ENCODE measurements at places on chromosomes 2 and 18. TPM values are rescaled to one million over a fixed set of nuclear protein-coding genes. Genes with fewer than 3 reads are reported as not detected.

Gene NT5DC4
- total RNA-seq: not detected

DNA sequence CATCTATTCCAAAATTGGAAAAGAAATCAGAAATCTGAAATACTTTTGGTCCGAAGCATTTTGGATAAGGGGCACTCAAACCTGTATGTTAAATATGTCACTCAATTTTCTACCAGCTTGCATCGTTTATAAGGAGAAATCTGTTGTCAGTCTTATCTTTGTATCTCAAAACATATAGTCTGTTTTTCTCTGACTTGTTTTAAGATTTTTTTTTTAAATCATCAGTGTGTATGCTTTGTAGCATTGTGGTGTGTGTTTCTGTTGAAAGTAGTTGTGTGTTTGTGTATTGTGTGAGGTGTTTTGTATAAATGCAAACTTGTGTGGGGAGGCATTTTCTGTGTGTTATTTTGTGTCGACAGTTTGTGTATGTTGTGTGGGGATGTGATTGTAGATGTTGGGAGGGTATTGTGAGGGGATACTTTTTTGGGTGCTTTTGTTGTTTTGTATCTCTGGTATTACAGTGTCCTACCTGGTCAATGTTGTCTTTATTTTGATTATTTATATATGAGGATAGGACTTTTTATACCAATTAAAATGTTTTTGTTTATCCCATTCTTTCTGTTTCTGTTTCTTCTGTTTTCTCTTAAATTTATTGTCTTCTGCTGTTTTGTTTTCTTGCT lies 30.9 kb downstream of the SMCHD1 start:
- no peak for DNase-seq

DNA sequence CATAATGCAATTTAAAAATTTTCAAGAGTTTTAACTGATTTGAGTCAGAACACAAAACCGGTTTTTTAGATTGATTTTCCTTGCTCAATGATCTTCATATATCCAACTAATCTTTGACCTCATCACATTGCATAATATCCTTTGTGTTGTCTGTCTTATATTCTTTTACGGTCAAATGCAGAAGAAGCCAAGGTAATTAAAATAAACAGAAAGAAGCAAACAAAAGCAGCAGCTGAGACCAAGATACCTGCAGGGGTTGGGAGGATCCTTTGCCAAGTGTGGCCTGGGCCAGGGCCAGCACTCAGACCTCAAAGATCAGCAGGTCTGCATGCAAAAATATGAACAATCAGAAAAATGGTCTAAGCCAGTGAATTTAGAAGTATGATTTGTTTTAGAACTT lies 428.9 kb upstream of the NETO1 start:
- DNase-seq: no peak

Gene NYAP2
- total RNA-seq: 7.7 TPM

DNA sequence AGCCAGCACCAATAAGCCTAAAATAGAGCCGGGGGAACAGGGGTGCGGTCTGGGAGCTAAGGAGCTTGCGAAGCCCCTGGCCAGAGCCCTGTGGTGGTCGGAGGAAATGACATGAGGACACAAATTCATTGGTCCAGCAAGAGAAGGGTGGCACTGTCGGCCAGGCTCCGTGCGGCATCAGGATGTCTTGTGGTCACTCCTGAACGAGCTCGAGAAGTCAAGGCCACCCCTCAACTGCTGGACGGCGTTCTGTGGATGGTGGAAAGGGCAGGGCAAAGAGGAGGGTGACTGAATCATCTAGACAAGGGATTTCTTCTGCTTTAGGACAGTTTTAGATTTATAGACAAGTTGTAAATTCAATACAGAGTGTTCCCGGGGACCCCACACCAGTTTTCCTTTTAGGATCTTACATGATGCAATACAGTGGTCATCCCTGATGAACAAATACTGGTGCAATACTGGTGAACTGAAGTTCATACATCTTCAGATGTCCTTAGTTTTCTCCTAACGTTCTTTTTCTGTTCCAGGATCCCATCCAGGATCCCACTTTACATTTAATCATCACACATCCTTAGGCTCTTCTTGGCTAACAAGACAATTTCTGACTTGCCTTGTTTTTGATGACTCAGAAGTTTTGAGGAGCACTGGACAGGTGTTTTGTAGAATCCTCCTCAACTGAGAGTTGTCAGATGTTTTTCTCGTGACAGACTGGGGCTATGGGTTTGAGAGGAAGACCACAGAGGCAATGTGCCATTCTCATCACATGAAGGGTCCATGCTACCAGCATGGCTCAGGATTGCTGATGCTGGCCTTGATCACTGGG lies 13.2 kb downstream of the EDAR start:
- DNase-seq: no peak

DNA sequence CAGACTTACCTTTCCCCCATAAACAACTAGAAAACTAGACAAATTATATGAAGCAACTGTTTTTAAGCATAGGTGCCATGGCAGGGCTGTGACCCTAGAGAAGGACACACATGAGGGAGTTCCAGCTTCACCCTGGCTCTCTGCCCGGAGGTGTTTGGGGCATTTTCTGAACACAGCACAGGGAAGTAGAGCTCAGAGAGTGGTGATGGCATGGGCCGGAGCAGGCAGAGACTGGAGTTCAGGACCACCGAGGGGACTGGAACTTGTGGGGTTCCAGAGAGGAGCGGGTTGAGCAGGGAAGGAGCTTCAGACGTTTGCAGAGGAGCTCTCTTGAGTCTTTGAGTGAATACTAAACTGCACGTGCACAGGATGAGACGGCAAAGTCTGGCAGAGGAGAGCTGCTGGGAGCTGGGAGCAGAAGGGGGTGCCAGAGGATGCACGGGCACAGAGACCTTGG lies 26.5 kb upstream of the KLF11 start:
- DNase-seq: no peak

DNA sequence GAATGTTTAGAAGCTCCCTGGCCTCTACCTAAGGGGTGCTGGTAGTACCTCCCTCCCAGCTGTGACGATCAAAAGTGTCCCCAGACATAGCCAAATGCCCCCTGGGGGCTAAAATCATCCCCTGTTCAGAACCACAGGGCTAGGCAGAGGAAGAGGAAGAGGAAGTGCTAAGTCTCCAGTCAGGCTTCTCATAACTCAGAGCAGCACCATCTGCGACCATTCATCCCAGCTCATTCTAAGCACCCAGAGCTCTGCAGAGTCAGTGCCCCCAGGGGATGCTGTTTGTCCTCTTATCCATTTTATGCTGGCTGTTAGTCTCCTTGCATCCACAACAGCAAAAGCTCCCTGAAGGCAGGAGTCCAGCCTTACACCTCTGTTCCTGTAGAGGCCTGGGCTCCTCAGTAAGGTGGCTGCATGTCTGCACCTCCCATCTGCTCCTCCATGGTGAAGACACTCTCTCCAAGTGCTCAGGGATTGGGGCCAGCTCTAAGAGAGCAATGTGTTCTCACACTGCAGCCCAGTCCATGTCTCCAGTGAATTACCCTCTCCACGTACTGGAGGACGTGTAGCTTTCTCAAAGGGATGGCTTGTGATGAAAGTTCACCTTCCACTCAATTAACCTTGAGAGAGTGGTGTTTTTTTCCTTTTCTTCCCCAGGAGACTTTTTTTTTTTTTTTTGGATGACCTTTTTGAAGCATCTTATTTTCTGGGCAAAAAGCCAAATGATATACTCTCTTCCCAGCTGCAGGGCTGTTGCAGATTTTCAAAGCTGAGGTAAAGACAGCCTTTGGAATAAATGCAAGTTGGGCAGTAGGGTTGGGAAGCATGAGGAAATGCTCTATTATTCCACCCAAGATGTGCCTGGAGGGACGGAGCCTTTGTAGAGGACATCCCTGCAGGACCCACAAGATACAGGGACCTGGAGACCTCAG lies 158.9 kb upstream of the SLC14A2 start:
- no peak for DNase-seq

Gene CRYGD
- total RNA-seq: 1.6 TPM

DNA sequence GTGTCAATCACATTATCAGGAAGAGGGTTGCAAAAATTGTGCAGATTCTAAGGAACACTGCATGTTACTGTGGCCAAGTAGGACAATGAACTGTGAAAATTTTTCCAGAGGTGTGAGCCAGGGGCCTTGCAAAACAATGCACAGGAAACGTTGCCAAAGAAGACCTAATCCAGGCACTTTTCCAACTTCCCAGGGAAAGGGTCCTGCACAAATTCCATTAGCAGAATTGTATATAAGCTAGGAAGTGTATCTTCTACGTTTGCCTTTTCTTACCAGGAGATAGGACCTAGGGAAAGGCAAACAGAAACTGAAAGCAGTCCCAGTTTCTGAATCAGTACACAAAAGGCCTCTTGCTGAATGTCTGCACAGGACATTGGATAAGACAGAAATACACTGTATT lies 1888.3 kb upstream of the CELF4 start:
- no peak for DNase-seq

DNA sequence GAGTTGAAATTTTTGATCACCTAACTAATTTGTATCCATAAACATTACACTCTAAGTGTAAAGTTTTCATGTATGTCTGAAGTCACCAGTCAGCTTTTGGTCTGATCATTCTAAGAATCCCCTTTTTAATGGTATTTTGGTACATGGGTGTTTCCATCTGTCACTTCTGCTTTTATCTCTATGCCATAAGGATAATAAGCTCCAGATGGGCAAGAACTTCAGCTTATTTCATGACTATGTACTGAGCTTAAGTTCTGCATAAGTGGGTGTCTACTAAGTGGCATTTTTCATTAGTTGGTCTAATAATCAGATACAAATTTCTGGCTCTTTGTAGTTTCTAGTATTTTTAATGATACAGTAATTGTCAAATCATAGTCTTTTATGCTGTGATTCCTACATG lies 20.4 kb downstream of the UBXN4 start:
- no peak for DNase-seq

Gene SULT1C4
- 7.5 TPM for total RNA-seq

- no peak for DNase-seq
Measured at GRCh38 chr2:172813314-172813888, 77.8 kb downstream of the RAPGEF4 start.

GRCh38 chr2:109209412-109209811 lies 80.4 kb downstream of the SH3RF3 start:
- no peak for DNase-seq

GRCh38 chr2:65279756-65280155 lies 52.1 kb downstream of the ACTR2 start:
- DNase-seq: no peak

DNA sequence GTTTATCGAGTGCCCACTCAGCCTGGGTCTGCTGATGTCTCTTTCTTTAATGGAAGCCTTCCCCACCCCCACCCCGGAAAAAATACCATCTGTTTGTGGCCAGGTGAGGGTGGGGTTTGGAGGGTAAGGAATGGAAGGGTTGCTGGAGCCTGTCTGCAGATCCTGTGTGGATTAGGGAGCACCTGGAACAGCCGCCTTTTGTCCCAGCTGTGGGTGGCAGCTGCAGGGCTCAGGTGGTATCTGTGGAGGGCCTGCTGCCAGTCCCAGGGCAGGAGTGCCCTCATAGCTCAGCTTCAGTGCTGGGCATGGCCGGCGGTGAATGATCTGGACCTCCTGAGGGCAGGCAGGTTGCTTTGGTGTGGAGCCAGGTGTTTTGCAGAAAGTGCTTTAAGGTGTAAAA lies 45.3 kb downstream of the IMPA2 start:
- no peak for DNase-seq

- no peak for DNase-seq
Measured at GRCh38 chr2:233260661-233261060, 9.2 kb downstream of the ATG16L1 start.

Gene FZD7
- 1.9 TPM for total RNA-seq

- DNase-seq: no peak
Measured at GRCh38 chr2:24702800-24703199, 90.4 kb downstream of the PTRHD1 start.

GRCh38 chr2:160616149-160616548 lies 122.5 kb upstream of the RBMS1 start:
- DNase-seq: no peak

GRCh38 chr2:118013221-118013723 lies 598 bp downstream of the CCDC93 start:
- DNase-seq: peak; percentile 31

- peak; percentile 73 for DNase-seq
Measured at GRCh38 chr2:16069933-16070647, 129.7 kb downstream of the MYCN start.

- no peak for DNase-seq
Measured at GRCh38 chr2:148983896-148984295, 54.6 kb upstream of the LYPD6B start.

DNA sequence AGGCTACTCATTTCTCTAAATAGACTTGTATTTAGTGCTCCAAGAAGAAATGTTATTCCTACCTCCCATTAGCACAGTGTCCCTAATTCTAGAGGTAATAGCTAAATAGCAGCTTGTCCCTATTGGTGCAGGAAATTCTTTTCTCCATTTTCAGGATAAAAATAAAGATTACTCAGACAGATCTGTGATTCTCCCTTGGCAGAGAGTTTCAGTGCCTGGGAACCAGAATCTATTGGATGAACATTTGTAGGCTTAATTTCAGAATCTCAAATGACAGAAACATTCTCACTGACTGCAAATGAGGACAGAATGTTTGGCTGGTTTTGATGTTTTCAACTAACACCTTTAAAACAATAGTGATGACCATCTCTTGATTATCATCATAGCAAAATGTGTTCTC lies 33.3 kb upstream of the LGALSL start:
- DNase-seq: no peak

All from dorsolateral prefrontal cortex (tissue), 122 donors.